Naive thymus-derived CD8-positive, alpha-beta T cell (primary cell): ENCODE measurements at places on chromosomes 13 and 19.

DNA sequence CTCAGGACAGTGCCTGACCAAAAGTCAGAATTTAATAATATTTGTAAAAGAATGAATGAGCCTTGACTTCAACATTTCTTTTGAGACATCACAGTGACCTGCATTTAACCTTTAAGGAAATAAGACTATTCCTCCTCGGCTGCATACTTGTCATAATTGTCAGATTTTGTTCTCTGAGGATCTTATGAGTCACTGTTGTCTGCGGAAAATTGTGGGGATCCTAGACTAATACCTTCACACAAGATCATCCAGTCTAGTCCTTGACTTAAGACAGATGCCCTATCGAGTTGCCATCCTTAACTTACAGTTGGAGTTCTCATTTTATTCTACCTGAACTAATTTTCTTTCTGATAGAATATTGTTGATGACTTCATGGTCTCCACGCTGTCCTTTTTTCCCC is 198.4 kb downstream of the DLEU7 start:
- DNase-seq: no peak

- DNase-seq: no peak
Measured at GRCh38 chr19:38838208-38838985, 6.8 kb upstream of the ECH1 start.

DNA sequence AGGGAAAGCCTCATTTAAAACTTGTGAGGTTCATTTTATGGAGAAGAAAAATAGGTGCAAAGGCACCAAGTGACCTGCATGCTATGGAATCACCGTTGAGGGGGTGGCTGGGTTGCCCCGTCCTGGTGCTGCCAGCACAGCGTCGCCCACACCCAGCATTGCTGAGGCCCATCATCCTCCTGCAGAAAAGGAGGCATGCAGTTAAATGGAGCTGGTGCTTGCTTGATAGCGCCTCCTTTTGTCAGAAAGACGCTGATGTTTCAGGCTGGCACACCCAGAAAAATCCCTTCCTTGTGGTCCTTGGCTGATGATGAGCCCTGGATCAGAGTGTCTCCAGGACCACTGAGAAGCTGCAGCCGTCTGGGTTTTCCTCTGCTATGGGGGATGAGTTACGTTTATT is 36.9 kb downstream of the DHRS12 start:
- no peak for DNase-seq

DNA sequence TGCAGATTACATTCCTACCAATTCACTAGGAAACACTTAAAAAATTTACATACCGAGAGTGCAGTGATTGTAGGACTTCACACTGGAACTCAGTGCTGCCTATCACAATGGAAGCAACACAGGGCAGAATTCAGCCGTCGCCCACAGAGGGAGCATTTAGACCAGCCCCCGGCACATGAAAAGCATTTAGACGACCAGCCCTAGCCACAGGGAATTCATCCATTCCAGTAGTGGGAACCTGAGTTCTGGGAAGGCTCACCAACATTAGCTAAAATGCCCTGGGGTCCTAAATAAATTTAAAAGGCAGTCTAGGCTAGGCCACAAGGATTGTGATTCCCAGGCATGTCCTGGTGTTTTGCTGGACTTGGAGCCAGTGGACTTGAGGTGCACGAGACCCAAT is 155.2 kb downstream of the LIG4 start:
- no peak for DNase-seq

DNA sequence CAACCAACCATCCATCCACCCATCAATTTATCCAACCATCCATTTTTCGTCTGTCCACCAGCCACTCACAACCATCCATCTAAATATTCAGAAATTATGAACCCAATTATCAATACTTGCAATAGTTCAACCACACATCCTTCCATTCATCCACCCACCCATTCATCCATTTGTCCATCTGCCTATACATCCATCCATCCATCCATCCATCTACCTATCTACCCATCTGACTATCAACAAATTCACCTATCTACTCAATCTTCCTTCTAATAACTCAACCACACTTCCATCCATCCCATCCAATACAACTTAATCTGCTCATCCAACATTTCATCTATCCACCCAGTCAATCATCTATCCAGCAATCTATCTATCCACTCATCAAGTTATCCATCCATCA is 46.3 kb downstream of the UNC13A start:
- DNase-seq: no peak

DNA sequence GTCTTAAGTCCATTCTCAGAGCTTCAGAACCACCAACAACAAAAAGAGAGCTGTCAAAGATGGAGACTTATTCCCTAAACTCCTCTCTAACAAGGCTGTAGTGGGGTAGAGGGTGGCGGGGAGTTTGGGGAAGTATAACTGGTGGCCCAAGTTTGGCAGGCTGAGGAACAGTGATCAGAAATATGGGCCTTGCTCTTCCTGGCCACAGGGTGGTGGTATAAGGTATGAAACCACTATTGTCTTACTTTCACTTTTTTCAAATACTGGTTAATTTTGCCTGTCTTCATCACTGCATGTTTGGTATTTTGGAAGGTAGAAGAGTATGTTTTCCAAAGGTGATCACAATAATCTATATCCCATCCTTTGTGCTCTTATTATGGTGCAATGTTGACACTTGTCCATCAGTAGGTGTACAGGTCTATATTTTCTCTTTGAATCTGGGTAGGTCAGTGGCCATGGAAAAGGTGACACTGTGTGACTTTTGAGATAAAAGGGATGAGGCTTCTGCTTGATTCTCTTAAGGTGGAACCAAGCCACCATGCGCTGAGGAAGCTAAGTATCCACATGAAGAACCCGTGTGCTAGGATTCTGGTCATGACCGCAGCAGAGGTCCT is 23.2 kb upstream of the GPC5 start:
- DNase-seq: no peak

DNA sequence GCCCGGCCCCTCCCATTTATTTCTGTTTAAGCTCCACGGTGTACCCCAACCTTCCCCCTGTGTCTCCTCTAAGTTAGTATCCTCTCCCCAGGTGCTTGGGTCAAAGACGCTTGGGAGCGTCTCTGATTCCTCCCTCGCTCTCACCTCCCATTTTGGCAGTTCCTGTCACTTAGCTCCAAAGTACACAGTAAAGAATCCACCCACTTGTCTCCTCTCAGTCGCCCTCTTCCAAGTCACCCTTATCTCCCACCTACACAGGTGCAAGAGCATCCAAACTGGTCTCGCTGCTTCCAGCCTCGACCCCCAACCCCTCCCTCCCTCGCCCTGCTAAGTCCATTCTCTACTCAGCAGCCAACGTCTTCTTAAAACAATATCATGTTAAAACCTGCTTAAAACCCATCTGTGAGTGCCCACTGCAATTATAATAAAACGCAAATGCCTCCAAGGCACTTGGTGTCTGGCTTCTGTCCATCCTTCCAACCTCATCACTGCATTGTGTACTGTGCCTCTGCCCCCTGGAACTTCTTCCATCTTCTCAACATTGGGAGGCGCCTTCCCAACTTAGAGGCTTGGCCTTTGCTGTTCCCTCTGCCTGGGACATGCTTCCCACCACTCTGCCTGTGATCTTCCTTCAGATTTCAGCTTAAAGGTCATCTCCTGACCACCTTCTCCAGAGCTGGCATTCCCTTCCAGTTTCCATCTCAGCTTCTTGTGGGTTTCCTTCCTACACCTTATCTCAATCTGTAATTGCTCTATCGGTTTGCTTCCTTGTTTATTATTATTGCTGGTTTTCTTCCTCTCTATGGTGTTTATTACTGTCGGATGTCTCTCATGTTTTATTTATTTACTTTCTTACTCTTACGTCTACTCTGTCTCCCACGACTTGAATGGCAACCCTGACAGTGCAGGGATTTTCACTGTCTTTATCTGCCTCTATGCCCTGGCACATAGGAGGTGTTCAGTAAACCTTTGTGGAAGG is 9.5 kb upstream of the KLK14 start:
- no peak for DNase-seq

GRCh38 chr19:1492474-1493006 is 1.6 kb downstream of the REEP6 start:
- no peak for DNase-seq

GRCh38 chr19:15702534-15702930 is 25.3 kb upstream of the OR10H2 start:
- DNase-seq: no peak

DNA sequence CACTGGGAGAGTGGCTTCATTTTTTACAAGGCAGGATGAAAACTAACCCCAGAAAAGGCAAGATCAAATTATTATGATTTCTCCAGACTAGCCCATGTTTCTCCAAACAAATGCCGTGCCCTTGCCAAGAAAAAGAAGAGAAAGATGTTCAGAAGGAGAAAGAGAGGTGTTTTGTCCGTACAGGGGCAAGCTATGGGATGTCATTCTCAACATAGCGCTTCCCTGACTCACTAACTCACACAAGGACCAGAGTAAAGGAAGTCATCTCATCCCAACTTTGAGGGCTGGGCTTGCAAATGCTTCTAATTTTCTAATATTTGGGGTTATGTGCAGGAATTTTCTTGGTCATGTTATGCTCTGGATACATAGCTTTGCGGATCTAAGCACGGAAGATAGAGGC is 224.2 kb upstream of the MAB21L1 start:
- DNase-seq: no peak

DNA sequence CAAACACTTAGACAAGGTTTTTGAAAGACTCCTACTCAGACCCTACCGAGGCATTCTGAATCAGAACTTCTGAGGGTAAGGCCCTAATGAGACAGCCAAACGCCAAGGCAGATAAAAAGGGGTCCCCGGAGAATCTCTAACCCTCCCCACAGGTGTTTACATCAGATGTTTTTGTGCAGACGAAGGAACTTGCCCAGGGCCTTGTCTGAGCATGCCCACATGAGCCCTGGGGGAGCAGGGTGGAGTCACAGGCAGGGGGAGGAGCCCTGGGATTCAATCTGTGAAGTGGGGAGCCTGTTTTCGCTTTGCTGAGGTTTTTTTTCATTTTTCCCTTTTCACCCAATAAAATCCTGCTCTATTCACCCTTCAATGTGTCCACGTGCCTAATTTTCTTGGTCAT is 61.6 kb upstream of the MED4 start:
- DNase-seq: peak; percentile 78
